ENCODE measurements at places on chromosomes 5 and 9. TPM values are rescaled to one million over a fixed set of nuclear protein-coding genes. Genes with fewer than 3 reads are reported as not detected.

LVRN gene
- total RNA-seq = 0.14 TPM

FOXB2 gene
- not detected for total RNA-seq

WDR31 gene
- 3.1 TPM for total RNA-seq

SLIT3 gene
- not detected for total RNA-seq

- peaks cover 2% of the 10 kb centered on the region for H3K4me1 ChIP-seq
- H3K27ac ChIP-seq = no peak overlapping the region
- no peak overlapping the region for H3K4me3 ChIP-seq
- no peak for DNase-seq
- H3K36me3 ChIP-seq = no peaks in the 10 kb centered on the region
These were observed 8.0 kb downstream of the TGFBR1 start for GRCh38 chr9:99112750-99113413.

- H3K27ac ChIP-seq = no peak overlapping the region
- H3K36me3 ChIP-seq = no peaks in the 10 kb centered on the region
- H3K27me3 ChIP-seq = peaks cover 57% of the 10 kb centered on the region
- DNase-seq = no peak
- H3K4me3 ChIP-seq = no peak overlapping the region
These were observed 347.6 kb downstream of the EBF1 start for GRCh38 chr5:158751961-158752655.

GRCh38 chr5:74392711-74393351, 247.7 kb downstream of the ENC1 start:
- H3K27me3 ChIP-seq = no peaks in the 10 kb centered on the region
- H3K27ac ChIP-seq = peak overlapping the region; percentile 86
- peaks cover 67% of the 10 kb centered on the region for H3K4me1 ChIP-seq
- no peak for DNase-seq
- peak overlapping the region; percentile 28 for H3K4me3 ChIP-seq

DNA sequence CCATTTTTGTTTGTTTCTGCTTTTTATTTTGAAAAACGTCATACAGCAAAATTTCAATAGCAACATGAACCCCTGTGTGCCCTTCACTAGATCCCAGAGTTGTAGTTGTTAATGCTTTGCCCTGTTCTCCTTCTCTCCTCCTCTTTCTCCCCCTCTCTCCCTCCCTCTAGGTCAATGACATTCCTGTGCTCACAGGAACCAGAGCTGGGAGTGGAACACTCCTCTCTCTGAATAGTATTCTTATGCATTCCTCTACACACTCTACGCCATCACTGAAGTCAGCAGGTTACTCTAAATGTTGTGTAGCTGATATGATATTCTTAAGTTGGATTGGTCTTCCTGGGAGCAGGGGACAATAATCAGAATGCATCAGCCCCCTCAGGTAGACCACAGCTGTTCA, 243.4 kb downstream of the SYK start:
- DNase-seq = no peak
- no peaks in the 10 kb centered on the region for H3K36me3 ChIP-seq
- no peaks in the 10 kb centered on the region for H3K4me1 ChIP-seq
- peaks cover 8% of the 10 kb centered on the region for H3K27me3 ChIP-seq
- H3K27ac ChIP-seq = no peak overlapping the region

DNA sequence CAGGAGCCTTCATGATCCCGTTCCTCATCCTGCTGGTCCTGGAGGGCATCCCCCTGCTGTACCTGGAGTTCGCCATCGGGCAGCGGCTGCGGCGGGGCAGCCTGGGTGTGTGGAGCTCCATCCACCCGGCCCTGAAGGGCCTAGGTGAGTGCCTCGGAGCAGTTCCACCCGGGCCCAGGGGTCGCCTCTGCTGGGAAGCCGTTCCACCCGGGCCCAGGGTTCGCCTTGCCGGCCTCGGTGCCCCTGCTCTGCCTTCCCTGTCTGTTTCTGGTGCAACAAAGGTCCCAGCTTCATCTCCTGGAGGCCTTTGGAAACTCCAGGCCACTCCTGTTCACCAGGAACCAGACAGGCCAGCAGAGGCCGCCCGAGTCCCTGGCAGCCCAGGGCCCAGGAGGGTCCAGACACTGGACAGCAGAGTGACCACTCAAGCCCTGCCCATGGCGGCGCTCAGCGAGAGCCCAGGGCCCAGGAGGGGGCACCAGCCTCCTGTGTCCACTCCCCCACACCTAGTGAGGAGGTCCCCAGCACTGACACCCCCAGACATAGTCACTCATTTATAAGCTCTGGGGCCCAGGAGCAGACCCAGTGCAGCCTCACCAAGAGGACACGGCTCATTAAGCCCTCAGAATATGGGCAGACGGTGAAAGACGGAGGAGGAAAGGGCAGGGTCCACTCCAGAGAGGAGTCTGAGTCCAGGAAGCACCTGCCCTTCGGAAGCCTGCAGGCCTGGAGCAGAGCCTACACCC, 7.5 kb downstream of the SLC6A19 start:
- no peak overlapping the region for H3K27ac ChIP-seq
- DNase-seq = peak; percentile 74
- H3K4me1 ChIP-seq = no peaks in the 10 kb centered on the region
- H3K27me3 ChIP-seq = peaks cover 56% of the 10 kb centered on the region
- H3K36me3 ChIP-seq = no peaks in the 10 kb centered on the region
- no peak overlapping the region for H3K4me3 ChIP-seq

GRCh38 chr9:96644137-96644536, 11.0 kb downstream of the PRXL2C start:
- no peak for DNase-seq
- no peaks in the 10 kb centered on the region for H3K27me3 ChIP-seq
- H3K4me1 ChIP-seq = no peaks in the 10 kb centered on the region
- no peak overlapping the region for H3K4me3 ChIP-seq
- H3K27ac ChIP-seq = no peak overlapping the region
- peaks cover 6% of the 10 kb centered on the region for H3K36me3 ChIP-seq

- no peaks in the 10 kb centered on the region for H3K27me3 ChIP-seq
- H3K27ac ChIP-seq = no peak overlapping the region
- H3K36me3 ChIP-seq = peaks cover 10% of the 10 kb centered on the region
- H3K4me1 ChIP-seq = no peaks in the 10 kb centered on the region
These were observed 3.8 kb upstream of the ZNF782 start for GRCh38 chr9:96858018-96858573.

DNA sequence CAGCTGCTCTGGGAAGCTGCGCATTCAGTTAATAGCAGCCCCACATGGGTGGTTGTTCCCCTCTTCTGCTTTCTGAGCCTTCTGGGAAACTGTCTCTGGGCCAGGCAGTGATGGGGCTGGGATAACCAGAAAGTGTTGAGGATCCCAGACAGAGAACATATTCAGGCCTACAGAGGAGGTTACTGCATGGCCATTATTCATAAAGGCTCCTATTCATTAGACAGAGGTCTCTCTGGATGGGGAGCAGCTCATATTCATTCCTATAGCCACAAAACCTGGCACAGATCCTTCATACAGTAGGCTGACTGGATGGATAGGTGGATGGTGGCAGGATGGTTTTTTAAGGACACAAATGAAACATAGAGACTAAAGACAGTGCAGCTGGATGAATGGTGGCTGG, 76.3 kb downstream of the HSPA4 start:
- no peaks in the 10 kb centered on the region for H3K36me3 ChIP-seq
- H3K4me1 ChIP-seq = no peaks in the 10 kb centered on the region
- no peak overlapping the region for H3K4me3 ChIP-seq
- DNase-seq = no peak
- no peak overlapping the region for H3K27ac ChIP-seq

GRCh38 chr5:174119468-174119881, 74.0 kb downstream of the NSG2 start:
- no peak for DNase-seq
- peaks cover 68% of the 10 kb centered on the region for H3K27me3 ChIP-seq
- no peaks in the 10 kb centered on the region for H3K36me3 ChIP-seq
- no peaks in the 10 kb centered on the region for H3K4me1 ChIP-seq

GRCh38 chr9:100111235-100111634, 12.2 kb downstream of the INVS start:
- H3K4me3 ChIP-seq = no peak overlapping the region
- no peaks in the 10 kb centered on the region for H3K4me1 ChIP-seq
- H3K27ac ChIP-seq = no peak overlapping the region
- no peak for DNase-seq
- H3K27me3 ChIP-seq = no peaks in the 10 kb centered on the region
- no peaks in the 10 kb centered on the region for H3K36me3 ChIP-seq

DNA sequence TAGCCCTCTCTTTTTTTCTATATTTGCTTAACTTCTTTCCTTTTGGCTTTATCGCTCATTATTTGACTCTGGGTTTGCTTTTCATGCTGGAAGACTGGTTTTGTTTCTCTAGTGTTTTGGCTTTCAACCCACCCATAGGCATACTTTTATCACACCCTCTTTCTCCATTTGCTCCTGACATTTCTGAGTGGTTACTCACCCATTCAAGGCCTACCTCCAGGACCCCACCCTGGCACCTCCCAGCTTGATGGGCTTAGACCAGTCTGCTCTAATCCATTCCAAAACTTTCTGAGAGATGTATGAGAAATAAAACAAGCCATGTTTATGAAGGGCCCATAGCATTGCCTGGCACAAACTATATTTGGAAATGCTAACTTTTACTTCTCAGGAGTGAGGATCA, 18.1 kb downstream of the C6 start:
- no peak overlapping the region for H3K27ac ChIP-seq
- peaks cover under 1% of the 10 kb centered on the region for H3K27me3 ChIP-seq
- peak; percentile 4 for DNase-seq
- H3K36me3 ChIP-seq = no peaks in the 10 kb centered on the region
- H3K4me1 ChIP-seq = peaks cover 19% of the 10 kb centered on the region
- no peak overlapping the region for H3K4me3 ChIP-seq

GRCh38 chr9:134930398-134930797, 12.7 kb upstream of the FCN1 start:
- peaks cover 12% of the 10 kb centered on the region for H3K27me3 ChIP-seq
- no peak overlapping the region for H3K4me3 ChIP-seq
- no peaks in the 10 kb centered on the region for H3K36me3 ChIP-seq
- no peaks in the 10 kb centered on the region for H3K4me1 ChIP-seq
- no peak for DNase-seq

DNA sequence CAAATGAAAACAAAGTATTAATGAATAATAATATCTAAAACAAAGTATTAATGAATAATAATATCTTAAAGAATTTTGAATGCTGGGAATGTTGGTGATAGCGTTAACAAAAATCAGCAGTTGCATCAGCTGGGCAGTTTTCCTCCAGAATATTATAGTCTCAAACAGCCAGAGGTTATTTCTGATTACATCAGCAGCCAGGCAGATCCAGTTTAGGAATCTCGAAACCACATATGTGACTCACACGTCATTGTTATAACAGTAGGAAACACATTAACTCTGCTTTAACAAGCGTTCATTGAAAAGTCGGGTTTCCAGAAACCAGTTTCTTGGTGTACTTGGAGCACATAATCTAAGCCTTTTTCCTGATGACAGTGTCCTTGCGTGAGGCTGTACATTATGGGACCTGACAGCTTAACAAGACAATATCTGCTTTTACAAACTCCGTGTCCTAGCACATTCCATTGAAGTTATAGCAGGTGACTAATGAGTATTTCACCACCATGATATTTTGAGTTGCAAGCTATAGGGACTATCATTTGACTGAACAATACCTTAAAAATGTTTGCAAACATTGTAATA, 559.5 kb upstream of the KLF4 start:
- H3K27ac ChIP-seq = peak overlapping the region; percentile 62
- no peaks in the 10 kb centered on the region for H3K36me3 ChIP-seq
- peak; percentile 26 for DNase-seq
- no peaks in the 10 kb centered on the region for H3K27me3 ChIP-seq
- H3K4me1 ChIP-seq = peaks cover 23% of the 10 kb centered on the region
- H3K4me3 ChIP-seq = no peak overlapping the region

GRCh38 chr5:115977096-115977495, 14.8 kb downstream of the LVRN start:
- H3K27me3 ChIP-seq = no peaks in the 10 kb centered on the region
- no peaks in the 10 kb centered on the region for H3K36me3 ChIP-seq
- no peak overlapping the region for H3K4me3 ChIP-seq

GRCh38 chr9:133935328-133936005, 56.7 kb downstream of the VAV2 start:
- DNase-seq = no peak
- H3K4me1 ChIP-seq = peaks cover 2% of the 10 kb centered on the region
- H3K27me3 ChIP-seq = no peaks in the 10 kb centered on the region

DNA sequence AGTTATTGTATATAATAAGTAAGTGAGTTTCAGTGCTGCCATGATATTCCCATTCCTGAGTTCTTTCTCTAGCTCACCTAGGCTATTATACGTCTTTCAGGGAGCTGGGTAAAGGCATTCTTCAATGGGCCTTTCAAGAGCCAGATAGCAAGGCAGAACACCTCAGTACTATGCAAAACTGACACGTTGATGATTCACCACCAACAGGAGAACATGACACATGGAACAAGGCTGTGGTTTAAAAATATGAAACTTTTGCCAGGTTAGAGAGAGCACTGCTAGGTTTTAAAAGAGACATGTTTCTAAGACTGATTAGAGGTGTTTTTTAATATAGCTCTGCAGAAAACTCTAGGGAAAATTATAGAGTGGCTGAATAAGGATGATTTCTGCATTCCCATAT, 95.9 kb downstream of the UGCG start:
- DNase-seq = peak; percentile 21
- H3K4me1 ChIP-seq = peaks cover 20% of the 10 kb centered on the region
- H3K27ac ChIP-seq = peak overlapping the region; percentile 77
- H3K27me3 ChIP-seq = no peaks in the 10 kb centered on the region
- H3K4me3 ChIP-seq = no peak overlapping the region

- no peaks in the 10 kb centered on the region for H3K4me1 ChIP-seq
- H3K36me3 ChIP-seq = no peaks in the 10 kb centered on the region
- H3K27ac ChIP-seq = no peak overlapping the region
- no peak overlapping the region for H3K4me3 ChIP-seq
These were observed 474.7 kb downstream of the PDE4D start for GRCh38 chr5:59418808-59419207.

- no peak for DNase-seq
- no peak overlapping the region for H3K27ac ChIP-seq
- no peaks in the 10 kb centered on the region for H3K27me3 ChIP-seq
These were observed 125.3 kb upstream of the SLC44A1 start for GRCh38 chr9:105119156-105119555.

GRCh38 chr9:3479514-3480352, 46.1 kb downstream of the RFX3 start:
- H3K4me3 ChIP-seq = no peak overlapping the region
- no peak for DNase-seq
- H3K36me3 ChIP-seq = peaks cover 6% of the 10 kb centered on the region
- no peak overlapping the region for H3K27ac ChIP-seq

- peaks cover 28% of the 10 kb centered on the region for H3K4me1 ChIP-seq
- H3K4me3 ChIP-seq = peak overlapping the region; percentile 93
- H3K27ac ChIP-seq = peak overlapping the region; percentile 96
- no peaks in the 10 kb centered on the region for H3K27me3 ChIP-seq
- DNase-seq = no peak
- peaks cover 30% of the 10 kb centered on the region for H3K36me3 ChIP-seq
These were observed 293 bp downstream of the CENPP start for GRCh38 chr9:92325991-92326500.

- H3K27ac ChIP-seq = no peak overlapping the region
- DNase-seq = no peak
- no peaks in the 10 kb centered on the region for H3K4me1 ChIP-seq
- no peak overlapping the region for H3K4me3 ChIP-seq
- no peaks in the 10 kb centered on the region for H3K27me3 ChIP-seq
These were observed 55.8 kb downstream of the NUP214 start for GRCh38 chr9:131181091-131181681.
